A549 treated with Mapracorat at 1 μM for 4 hours (cell line): ENCODE measurements at places on chromosomes 7 and 10. TPM values are rescaled to one million over a fixed set of nuclear protein-coding genes. Genes with fewer than 3 reads are reported as not detected.

WEE2 gene
- total RNA-seq = not detected in 5 replicates

SOSTDC1 gene
- total RNA-seq = not detected in 5 replicates

AGAP4 gene
- 5.2 to 10.4 TPM (median 8.3 TPM) in 5 replicates for total RNA-seq

UNCX gene
- total RNA-seq = 0.07 to 0.08 TPM in 2 of 5 replicates, not detected in the others

MET gene
- 60.7 to 85.2 TPM (median 75.3 TPM) in 5 replicates for total RNA-seq

CALML5 gene
- total RNA-seq = not detected in 5 replicates

SAP25 gene
- 0.34 to 0.60 TPM (median 0.53 TPM) in 4 of 5 replicates, not detected in the other for total RNA-seq

APBB1IP gene
- total RNA-seq = 5.4 to 6.9 TPM (median 6.2 TPM) in 5 replicates

WNT16 gene
- 0.73 to 1.3 TPM (median 0.97 TPM) in 5 replicates for total RNA-seq
